ENCODE measurements at places on chromosomes 6 and 20.

- no peak for DNase-seq
Observed at GRCh38 chr6:115717062-115717461, 343.6 kb downstream of the FRK start.

GRCh38 chr20:8161264-8162071 is 29.4 kb downstream of the PLCB1 start:
- no peak for DNase-seq

DNA sequence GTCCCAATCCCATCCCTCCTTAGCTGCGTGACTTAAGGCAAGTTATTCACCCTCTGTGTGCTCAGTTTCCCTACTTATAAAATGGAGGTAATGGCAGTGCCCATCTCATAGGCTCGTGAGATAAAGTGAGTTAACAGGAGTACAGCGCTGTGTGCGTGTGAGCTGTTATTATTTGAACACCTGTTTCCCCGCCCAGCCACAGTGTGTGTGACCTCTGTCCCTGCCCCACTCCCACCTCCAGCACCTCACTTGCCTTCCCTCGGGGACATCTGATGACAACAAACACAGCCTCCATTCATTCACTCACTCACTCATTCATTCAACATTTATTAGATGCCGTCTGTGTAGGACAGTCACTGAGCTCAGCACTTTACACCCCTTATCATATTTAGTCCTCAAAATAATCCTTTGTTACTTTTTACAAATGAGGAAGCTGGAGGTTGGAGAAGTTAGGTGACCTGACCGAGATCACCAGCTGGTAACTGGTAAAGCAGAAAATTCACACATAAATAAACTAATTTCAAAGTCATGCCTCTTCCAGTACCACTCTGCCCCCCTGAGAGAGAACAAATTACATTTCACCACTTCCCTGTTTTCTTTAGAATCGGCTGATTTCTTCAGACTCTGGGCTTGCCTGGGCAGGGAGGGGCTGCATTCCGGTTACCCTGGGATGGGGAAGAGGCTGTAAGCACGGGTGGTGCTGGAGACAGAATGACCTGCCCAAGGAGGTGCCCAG is 58.6 kb downstream of the CPNE5 start:
- DNase-seq = no peak

DNA sequence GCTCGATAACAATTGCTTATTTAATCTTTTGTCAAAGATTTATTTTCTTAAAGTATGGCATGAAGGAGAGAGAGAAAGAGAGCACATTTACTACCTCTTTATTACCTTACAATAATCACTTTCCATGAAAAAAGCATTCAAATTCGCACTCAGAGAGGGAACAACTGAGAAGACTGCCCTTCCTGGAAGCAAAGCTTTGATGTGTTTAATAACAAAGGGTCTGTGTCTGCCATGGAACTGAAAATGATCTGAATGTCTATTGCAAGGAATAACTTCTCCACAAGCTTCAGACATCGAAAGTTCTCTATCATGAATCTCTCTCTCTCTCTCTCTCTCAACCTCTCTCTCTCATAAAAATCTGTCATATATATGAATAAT is 308.9 kb downstream of the HDGFL1 start:
- no peak for DNase-seq

DNA sequence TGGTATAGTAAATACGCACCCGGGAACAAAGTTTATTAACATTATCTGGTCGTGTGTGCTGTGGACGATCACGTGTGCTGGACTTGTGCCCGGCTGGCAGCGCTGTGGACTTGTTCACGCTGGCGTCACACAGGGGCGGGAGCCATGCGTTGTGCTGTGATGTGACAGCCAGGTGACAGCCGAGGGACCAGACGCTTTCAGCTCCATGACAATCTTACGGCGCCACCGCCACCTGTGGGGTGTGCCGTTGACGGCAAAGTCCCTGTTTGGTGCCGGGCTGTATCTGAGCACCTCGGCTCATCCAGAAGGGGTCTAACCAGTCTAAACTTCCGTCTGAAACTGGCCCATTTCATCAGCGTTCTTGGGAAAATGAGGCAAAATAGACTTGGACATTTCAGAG is 25.2 kb downstream of the DLL1 start:
- no peak for DNase-seq

DNA sequence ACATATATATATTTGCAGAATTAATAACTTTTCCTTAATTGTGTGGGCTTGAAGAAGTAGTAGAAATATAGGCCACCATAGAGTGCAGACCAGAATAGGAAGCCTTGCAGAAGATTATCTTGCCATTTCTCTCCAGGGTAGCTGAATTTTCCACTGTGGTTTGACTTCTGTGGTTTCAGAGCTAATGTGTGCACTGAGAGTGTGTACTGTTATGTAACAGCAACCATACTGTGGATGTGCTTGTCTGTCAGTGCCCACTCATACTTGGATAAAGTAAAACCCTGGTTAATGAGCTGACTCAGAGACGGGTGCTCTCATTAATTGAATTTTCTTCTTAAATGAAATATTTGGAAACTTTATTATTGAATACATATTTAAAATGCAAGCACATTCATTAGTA is 57.2 kb downstream of the CEP43 start:
- DNase-seq = peak; percentile 22

GRCh38 chr20:25574411-25574810 is 10.9 kb downstream of the NINL start:
- DNase-seq = no peak

Data from CD4-positive, alpha-beta T cell treated with Interleukin-1 beta for 1 hour (primary cell).